ENCODE measurements at places on chromosomes 16 and 17.

- peaks cover 29% of the 10 kb centered on the region for H3K4me1 ChIP-seq
- H3K27ac ChIP-seq: peak overlapping the region; percentile 31
- DNase-seq: no peak
- no peak overlapping the region for H3K4me3 ChIP-seq
Measured at GRCh38 chr17:1008008-1008761, 11.3 kb downstream of the TIMM22 start.

DNA sequence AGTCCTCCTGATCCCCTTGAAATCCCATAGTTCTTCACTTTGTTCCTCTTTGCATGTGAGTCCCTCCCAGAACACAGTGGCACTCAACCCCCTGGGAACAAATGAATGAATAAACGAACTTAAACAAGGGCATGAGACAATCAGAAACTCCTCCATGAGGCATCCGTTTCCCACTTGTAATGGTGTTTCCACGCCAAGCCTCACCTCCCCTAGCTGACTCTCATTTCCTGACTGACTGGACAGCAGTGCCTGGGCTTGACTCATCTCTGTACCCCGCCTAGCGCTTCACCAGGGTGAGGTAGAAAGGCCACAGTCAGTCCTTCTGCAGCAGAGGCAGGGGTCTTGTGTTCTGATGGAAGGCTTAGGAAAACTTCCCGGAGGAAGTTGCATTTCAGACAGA lies 14.2 kb downstream of the KIF1C start:
- DNase-seq: no peak
- no peak overlapping the region for H3K27ac ChIP-seq
- H3K4me3 ChIP-seq: no peak overlapping the region
- H3K27me3 ChIP-seq: no peaks in the 10 kb centered on the region
- H3K36me3 ChIP-seq: no peaks in the 10 kb centered on the region
- no peaks in the 10 kb centered on the region for H3K4me1 ChIP-seq

- H3K27me3 ChIP-seq: no peaks in the 10 kb centered on the region
- peaks cover 19% of the 10 kb centered on the region for H3K4me1 ChIP-seq
- no peak overlapping the region for H3K4me3 ChIP-seq
Measured at GRCh38 chr16:50165473-50165872, 12.4 kb downstream of the TENT4B start.

GRCh38 chr17:63178530-63178929 lies 212.5 kb downstream of the TANC2 start:
- H3K36me3 ChIP-seq: no peaks in the 10 kb centered on the region
- no peak overlapping the region for H3K27ac ChIP-seq
- no peak overlapping the region for H3K4me3 ChIP-seq
- H3K4me1 ChIP-seq: no peaks in the 10 kb centered on the region
- DNase-seq: no peak

- no peaks in the 10 kb centered on the region for H3K27me3 ChIP-seq
- DNase-seq: no peak
- no peak overlapping the region for H3K4me3 ChIP-seq
- H3K36me3 ChIP-seq: no peaks in the 10 kb centered on the region
Measured at GRCh38 chr16:78479723-78480122, 380.3 kb downstream of the WWOX start.

DNA sequence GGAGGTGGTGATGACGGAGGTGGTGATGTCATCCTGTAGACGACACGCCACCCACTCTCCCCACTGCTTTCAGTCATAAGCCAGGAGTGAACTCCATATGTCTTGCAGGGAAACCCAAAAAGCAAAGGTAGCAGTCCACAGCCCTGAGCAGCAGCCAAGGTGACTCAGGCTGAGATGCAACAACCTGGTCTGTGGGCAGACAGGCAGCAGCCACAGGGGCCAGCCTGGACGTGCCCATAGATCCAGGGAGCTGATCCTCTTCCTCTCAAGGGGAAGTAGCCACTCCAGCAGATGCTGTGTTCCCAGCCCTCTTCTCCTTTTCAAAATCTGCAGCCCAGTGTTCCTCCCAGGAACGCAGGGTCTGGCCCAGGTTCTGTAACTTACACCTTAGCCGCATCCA lies 17.3 kb upstream of the CIITA start:
- H3K4me1 ChIP-seq: no peaks in the 10 kb centered on the region
- H3K27ac ChIP-seq: no peak overlapping the region
- H3K36me3 ChIP-seq: no peaks in the 10 kb centered on the region
- no peaks in the 10 kb centered on the region for H3K27me3 ChIP-seq

DNA sequence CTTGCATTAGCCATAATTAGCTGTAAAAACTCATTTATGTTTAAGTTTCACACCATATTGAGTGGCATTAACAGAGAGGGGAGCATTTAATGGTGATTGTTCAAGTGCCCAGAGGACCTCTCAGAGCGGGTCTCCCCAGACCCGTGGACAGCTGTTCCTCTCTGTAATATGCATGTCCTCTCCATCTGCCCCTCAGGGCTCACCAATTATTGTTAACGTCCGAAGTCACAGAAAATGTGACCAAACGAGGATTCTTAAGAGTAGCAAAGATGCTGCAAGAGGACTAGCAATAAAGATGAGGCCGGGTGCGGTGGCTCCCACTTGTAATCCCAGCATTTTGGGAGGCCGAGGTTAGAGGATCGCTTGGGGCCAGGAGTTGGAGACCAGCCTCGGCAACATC lies 130.2 kb downstream of the CPPED1 start:
- peaks cover 3% of the 10 kb centered on the region for H3K36me3 ChIP-seq
- H3K27me3 ChIP-seq: no peaks in the 10 kb centered on the region
- H3K4me1 ChIP-seq: no peaks in the 10 kb centered on the region
- no peak overlapping the region for H3K27ac ChIP-seq
- H3K4me3 ChIP-seq: no peak overlapping the region

GRCh38 chr17:61947367-61948078 lies 19.7 kb upstream of the INTS2 start:
- H3K36me3 ChIP-seq: no peaks in the 10 kb centered on the region
- no peaks in the 10 kb centered on the region for H3K4me1 ChIP-seq
- H3K27ac ChIP-seq: no peak overlapping the region
- H3K4me3 ChIP-seq: no peak overlapping the region
- no peak for DNase-seq
- no peaks in the 10 kb centered on the region for H3K27me3 ChIP-seq

DNA sequence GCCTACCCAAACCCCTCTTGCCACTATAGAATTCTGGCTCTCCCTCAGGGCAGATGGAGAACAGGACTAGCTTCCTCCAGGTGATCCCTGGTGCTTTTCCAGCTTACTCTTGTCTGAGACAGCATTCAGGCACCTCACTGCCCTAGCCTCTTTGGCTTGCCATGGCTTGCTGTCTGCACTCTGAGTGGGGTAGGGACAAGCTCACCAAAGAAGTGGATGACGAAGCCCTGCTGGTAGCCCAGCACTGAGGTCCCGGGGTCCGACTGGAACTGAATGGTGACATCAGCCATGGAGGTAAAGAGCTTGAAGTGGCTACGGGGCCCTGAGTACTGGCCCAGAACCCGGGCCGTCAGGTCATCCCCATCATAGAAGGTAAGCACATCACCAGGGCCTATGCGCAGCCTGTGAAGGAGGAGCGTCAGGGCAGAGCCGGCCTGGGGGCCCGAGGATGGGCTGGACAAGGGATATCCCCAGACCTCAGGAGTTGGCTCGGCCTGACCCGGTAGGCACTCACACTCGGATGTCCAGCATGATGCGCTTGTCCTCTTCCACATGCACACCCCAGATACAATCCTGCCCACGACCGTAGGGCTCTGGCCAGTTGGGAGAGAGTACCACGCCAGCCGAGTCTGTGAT lies 7.6 kb upstream of the PHF12 start:
- peaks cover 2% of the 10 kb centered on the region for H3K27me3 ChIP-seq
- no peak for DNase-seq
- no peak overlapping the region for H3K27ac ChIP-seq
- no peak overlapping the region for H3K4me3 ChIP-seq

DNA sequence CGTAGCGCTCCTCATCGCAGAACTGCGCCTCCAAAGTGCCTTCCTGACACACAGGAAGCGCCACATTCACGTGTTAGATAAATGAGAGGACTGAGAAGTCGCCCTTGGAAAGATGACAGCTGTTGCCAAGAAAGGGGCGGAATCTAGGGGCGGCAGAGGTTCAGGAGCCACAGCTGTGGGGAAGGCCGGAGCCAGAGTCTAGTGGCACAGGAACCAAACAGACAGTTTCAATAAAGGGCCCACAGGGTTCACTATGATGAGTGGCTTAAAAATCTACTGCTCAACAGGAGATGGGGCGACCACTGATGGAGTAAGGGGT lies 4.7 kb downstream of the FLCN start:
- H3K27me3 ChIP-seq: no peaks in the 10 kb centered on the region
- H3K27ac ChIP-seq: no peak overlapping the region
- H3K36me3 ChIP-seq: peaks cover 43% of the 10 kb centered on the region
- H3K4me3 ChIP-seq: no peak overlapping the region
- H3K4me1 ChIP-seq: peaks cover 6% of the 10 kb centered on the region

- no peak overlapping the region for H3K4me3 ChIP-seq
- H3K36me3 ChIP-seq: no peaks in the 10 kb centered on the region
- H3K27ac ChIP-seq: no peak overlapping the region
- no peaks in the 10 kb centered on the region for H3K27me3 ChIP-seq
Measured at GRCh38 chr16:25896411-25896810, 204.7 kb downstream of the HS3ST4 start.

GRCh38 chr17:51888816-51889215 lies 269.7 kb downstream of the CA10 start:
- H3K36me3 ChIP-seq: no peaks in the 10 kb centered on the region
- no peak overlapping the region for H3K4me3 ChIP-seq
- no peak overlapping the region for H3K27ac ChIP-seq
- H3K4me1 ChIP-seq: no peaks in the 10 kb centered on the region
- H3K27me3 ChIP-seq: no peaks in the 10 kb centered on the region

GRCh38 chr16:3070608-3071111 lies 5.2 kb downstream of the IL32 start:
- H3K4me1 ChIP-seq: peaks cover 12% of the 10 kb centered on the region
- no peak overlapping the region for H3K4me3 ChIP-seq
- no peak for DNase-seq
- H3K27ac ChIP-seq: no peak overlapping the region
- no peaks in the 10 kb centered on the region for H3K36me3 ChIP-seq

GRCh38 chr17:75634754-75635609 lies 1.7 kb downstream of the SMIM5 start:
- peaks cover 40% of the 10 kb centered on the region for H3K4me1 ChIP-seq
- peak overlapping the region; percentile 82 for H3K27ac ChIP-seq
- H3K36me3 ChIP-seq: no peaks in the 10 kb centered on the region
- H3K27me3 ChIP-seq: no peaks in the 10 kb centered on the region
- DNase-seq: no peak

- no peaks in the 10 kb centered on the region for H3K36me3 ChIP-seq
- H3K27me3 ChIP-seq: no peaks in the 10 kb centered on the region
- peak overlapping the region; percentile 92 for H3K4me3 ChIP-seq
- peaks cover 13% of the 10 kb centered on the region for H3K4me1 ChIP-seq
Measured at GRCh38 chr16:30335598-30336474, 19.3 kb downstream of the CD2BP2 start.

Data from transverse colon (tissue), 4 donors.